ELR (cell line): ENCODE measurements at places on chromosomes 7 and 10.

GRCh38 chr7:124155432-124156022 is 122.7 kb upstream of the TMEM229A start:
- DNase-seq: peak; percentile 45

- DNase-seq: peak; percentile 61
Observed at GRCh38 chr7:68691261-68692216, 906.7 kb upstream of the AUTS2 start.

DNA sequence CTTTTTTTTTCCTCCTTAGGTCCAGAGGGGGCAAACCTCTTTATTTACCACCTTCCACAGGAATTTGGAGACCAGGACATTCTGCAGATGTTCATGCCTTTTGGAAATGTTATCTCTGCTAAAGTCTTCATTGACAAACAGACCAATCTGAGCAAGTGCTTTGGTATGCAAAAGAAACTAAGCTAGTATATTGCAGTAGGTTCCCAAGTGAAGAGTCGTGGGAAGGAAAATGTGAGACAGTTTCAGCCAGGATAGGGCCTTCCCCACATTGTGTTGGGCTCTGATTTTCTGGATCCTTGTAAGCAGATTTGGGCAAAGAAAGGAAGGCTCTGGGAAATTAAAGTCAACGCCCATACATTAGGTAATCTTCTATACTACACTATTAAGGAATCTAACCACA is 285.6 kb downstream of the USP6NL start:
- DNase-seq: no peak

- DNase-seq: no peak
Observed at GRCh38 chr10:49053053-49053997, 62.0 kb downstream of the VSTM4 start.

DNA sequence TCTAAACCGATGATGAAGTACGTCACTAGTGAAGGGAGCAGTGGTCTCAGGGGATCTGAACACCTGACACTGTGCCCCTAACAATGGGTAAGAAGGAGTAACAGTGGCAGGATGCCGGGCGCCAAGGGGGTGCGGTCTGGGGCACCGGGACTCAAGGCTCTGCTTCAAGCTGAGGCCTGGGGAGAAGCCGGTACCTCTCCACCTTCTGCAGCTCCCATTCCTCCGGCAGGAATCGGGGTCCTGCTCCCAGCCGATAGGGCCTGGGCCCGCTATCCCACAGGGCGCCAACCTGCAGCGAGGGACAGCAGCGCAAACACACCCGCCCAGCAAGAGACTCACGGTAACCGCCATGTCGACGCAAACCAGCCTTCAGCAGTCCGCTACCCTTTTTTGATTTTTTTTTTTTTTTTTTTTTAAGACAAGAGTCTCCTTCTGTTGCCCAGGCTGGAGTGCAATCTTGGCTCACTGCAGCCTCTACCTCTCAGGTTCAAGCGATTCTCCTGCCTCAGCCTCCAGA is 8.8 kb upstream of the CHST12 start:
- DNase-seq: no peak

GRCh38 chr7:158742065-158742821 is 37.6 kb upstream of the NCAPG2 start:
- DNase-seq: no peak

DNA sequence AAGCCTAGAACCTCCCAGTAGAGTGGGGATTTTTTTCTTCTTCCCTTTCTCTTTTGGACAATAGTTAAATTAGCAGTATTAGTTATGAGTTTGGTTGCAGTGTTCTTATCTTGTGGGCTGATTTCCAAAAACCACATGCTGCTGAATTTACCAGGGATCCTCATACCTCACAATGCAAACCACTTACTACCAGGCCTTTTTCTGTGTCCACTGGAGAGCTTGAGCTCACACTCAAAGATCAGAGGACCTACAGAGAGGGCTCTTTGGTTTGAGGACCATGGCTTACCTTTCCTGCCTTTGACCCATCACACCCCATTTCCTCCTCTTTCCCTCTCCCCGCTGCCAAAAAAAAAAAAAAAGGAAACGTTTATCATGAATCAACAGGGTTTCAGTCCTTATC is 5.4 kb downstream of the OPN1SW start:
- DNase-seq: no peak
